COR-L47 (cell line): ENCODE measurements at places on chromosomes 2 and 18.
A peak's percentile ranks its signal among the peaks of the same experiment; 100 is the strongest.

DNA sequence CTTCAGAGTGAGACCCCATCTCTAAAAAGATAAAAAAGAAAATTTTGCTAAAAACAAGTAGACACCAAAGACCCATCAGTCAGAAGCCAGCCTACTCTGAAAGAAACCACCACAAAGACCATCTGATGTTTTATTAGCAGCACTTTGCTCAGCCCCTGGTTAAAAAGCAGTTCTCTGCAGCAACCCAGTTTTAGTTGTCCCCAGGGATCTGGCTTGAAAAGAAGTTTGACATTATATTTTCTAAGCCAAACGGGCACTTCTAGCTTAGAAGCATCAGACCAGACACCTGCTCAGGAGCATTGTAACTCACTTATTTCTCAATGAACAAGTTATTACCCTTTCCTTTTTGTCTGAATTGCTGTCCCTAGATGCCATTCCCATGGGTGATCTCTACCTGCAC lies 164.2 kb upstream of the ETAA1 start:
- no peak for DNase-seq

- DNase-seq = no peak
These were observed 130.5 kb upstream of the MGAT5 start for GRCh38 chr2:134123332-134123731.

- DNase-seq = peak; percentile 41
These were observed at the start of gene SLC30A3 for GRCh38 chr2:27262379-27263286. TSS of gene SLC30A3 (minus strand) at chr2:27263047. CDS start at chr2:27262906, 141 bp downstream.

DNA sequence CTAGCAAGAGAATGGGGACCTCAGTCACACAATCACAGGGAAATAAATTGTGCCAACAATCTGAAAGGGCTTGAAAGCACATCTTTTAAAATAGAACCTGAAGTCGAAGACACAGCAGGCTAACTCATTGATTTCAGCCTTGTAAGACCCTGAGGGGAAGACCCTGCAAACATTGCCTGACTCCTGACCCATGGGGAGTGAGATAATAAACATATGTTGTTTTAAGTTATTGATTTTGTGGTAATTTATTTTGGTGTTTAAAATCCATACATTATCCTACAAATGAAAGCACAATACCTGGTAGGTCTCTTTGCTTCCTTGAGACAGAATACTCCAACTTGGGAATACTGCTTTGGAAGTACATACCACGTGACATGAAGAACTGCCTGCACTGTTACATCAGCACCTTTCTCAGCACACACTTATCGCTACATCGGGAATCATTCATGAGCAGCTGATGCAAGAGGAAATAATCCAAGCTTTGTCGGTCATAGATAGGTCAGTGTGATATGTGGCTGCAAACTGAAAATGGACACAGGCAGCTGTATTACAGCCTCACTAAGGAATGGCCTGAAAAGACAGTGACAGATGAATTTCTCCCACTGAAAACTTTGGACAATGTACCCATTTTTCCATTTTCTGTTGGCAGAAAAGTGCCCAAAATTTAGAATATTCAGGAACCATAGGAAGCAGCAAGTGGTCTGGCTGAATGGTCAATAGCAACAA lies 494.5 kb upstream of the MAP2 start:
- no peak for DNase-seq

DNA sequence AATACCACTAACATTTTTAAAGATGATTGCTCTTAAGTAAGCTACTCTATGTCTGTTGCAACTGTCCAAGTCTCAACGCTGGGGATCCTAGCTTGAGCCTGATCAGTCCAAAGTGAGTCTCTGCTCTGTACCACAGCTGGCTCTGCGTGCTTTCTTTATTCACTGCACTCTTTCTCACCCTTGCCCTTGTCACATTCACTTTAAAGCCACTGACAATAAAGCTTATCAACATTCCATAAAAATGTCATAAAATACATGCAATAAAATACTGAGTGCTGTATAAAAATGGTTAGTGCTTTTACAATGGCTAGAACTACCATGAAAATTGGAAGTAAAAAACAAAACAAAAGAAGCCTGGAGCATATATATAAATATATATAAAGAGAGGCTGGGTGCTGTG lies 45.5 kb upstream of the LRRTM4 start:
- no peak for DNase-seq

GRCh38 chr2:121570036-121570666 lies 39.5 kb downstream of the RNU4ATAC start:
- no peak for DNase-seq
